Body of pancreas (tissue), 4 donors: ENCODE measurements at places on chromosomes 3 and 15. TPM values are rescaled to one million over a fixed set of nuclear protein-coding genes. Genes with fewer than 3 reads are reported as not detected.

DNA sequence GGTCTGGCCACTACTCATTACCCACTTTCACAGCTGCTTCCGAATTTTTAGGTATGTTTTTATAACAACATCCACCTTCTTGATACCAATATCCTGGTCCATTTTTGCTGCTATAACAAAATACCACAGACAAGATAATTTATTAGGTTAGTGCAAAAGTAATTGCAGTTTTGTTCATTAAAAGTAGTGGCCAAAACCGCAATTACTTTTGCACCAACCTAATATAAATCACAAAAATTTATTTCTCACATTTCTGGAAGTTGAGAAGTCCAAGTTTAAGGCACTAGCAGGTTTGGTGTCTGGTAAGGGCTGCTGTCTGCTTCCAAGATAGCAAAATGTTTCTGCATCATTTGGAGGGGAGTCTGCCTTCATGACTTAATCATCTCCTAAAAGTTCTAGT is 624.7 kb upstream of the ALCAM start:
- no peaks in the 10 kb centered on the region for H3K4me1 ChIP-seq
- H3K27ac ChIP-seq, result no peak overlapping the region
- no peaks in the 10 kb centered on the region for H3K27me3 ChIP-seq

- no peak overlapping the region for H3K4me3 ChIP-seq
- H3K4me1 ChIP-seq, result peaks cover 13% of the 10 kb centered on the region
- H3K27ac ChIP-seq, result no peak overlapping the region
- H3K27me3 ChIP-seq, result no peaks in the 10 kb centered on the region
- no peaks in the 10 kb centered on the region for H3K36me3 ChIP-seq
These were observed 7.0 kb upstream of the STRA6 start for GRCh38 chr15:74209560-74209958.

DNA sequence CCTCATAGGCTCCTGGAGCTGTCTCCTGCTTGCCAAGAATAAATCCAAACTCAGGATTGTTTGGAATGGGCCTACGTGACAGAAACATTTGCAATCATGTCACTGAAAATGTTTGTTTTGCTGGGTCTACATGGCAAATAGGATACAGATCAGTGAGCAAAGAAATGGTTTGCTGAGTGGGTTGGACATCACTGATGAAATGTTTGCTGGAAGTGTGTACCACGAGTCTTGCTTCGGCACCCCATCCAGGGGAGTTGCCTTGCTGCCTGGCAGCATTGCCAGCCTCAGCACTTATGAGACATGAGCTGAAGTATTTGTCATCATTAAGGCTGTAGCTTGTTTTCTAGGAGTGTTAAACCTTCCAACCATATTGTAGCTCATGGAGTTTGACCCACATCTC is 213.3 kb upstream of the CFAP20DC start:
- H3K27ac ChIP-seq, result no peak overlapping the region
- H3K4me3 ChIP-seq, result no peak overlapping the region
- no peaks in the 10 kb centered on the region for H3K4me1 ChIP-seq
- H3K27me3 ChIP-seq, result no peaks in the 10 kb centered on the region

DNA sequence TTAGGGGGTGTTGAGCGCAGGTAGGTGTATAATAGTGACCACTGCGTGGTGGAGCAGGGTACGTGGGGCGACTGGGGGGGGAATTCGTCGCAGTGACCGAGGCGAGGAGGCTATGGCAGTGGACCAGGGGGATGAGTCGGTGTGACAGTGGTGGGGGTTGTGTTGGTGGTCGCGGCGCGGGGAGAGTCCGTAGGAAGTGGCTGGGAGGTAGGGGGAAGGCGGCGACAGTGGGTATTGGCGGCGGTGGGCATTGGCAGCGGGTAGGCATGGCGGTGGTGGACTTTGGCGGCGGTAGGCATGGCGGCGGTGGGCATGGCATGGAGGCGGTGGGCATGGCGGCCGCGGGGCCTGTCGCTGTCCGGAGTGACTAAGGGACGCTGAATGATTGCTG is 739 bp downstream of the SNRPN start:
- peak overlapping the region; percentile 71 for H3K4me3 ChIP-seq
- no peaks in the 10 kb centered on the region for H3K27me3 ChIP-seq
- peak overlapping the region; percentile 78 for H3K27ac ChIP-seq
- peak; percentile 16 for DNase-seq
- peaks cover 6% of the 10 kb centered on the region for H3K4me1 ChIP-seq

Gene ABHD14A
- 15.5 TPM for total RNA-seq

GRCh38 chr3:170835336-170835735 is 34.7 kb downstream of the RPL22L1 start:
- no peak overlapping the region for H3K4me3 ChIP-seq
- no peaks in the 10 kb centered on the region for H3K27me3 ChIP-seq
- no peaks in the 10 kb centered on the region for H3K4me1 ChIP-seq
- no peak overlapping the region for H3K27ac ChIP-seq
- no peaks in the 10 kb centered on the region for H3K36me3 ChIP-seq
